ENCODE measurements at places on chromosomes 7 and 10.

DNA sequence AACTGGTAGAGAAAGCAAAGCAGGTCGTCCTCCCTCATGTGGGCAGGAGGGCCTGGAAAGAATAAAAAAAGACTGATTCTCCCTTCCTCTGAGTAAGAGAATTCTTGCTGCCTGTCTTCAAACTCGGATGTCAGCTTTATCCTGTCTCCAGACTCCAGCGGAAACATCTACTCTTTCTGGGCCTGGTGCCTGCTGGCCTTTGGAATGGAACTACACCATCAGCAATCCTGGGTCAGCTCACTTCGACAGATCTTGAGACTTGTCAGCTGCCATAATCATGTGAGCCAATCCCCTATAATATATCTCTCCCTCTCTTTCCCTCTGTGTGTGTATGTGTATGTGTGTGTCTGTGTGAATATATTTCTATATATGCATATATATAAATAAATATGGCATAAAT is 411.0 kb upstream of the DPP6 start:
- no peak for DNase-seq

- no peak for DNase-seq
Measured at GRCh38 chr10:68790476-68790875, 36.9 kb upstream of the STOX1 start.

DNA sequence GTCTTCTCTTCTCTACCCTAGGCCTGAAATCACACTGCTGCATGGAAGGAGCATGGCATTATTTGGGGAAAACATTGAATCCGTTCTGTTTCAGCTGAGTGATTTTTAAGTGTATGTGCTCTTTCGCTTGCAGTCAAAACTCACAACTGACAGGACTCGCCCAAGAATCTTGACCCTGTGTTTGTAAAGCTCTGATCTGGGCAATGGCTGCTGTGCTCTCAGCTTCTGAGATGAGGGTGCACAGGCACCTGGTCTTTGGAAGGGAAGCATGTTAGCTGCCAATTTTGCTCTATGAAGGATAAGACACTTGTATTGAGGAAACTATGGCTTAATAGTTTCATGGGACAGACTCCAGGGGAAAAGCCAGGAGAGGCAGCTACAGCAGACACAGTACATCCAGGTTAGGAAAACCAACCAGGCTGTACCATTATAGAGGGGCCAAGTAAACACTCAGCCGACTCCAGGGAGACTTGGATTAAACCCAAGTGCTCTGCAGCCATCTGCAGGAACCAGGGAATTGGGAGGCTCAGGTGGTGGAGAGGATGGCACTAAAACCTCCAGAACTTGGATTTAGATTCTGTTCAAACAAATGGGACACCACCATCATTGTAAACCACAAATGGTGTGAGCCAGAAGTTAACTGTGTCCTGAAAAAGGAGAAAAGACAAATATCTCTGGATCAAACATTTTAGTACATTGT is 43.3 kb downstream of the LYZL1 start:
- no peak for DNase-seq

DNA sequence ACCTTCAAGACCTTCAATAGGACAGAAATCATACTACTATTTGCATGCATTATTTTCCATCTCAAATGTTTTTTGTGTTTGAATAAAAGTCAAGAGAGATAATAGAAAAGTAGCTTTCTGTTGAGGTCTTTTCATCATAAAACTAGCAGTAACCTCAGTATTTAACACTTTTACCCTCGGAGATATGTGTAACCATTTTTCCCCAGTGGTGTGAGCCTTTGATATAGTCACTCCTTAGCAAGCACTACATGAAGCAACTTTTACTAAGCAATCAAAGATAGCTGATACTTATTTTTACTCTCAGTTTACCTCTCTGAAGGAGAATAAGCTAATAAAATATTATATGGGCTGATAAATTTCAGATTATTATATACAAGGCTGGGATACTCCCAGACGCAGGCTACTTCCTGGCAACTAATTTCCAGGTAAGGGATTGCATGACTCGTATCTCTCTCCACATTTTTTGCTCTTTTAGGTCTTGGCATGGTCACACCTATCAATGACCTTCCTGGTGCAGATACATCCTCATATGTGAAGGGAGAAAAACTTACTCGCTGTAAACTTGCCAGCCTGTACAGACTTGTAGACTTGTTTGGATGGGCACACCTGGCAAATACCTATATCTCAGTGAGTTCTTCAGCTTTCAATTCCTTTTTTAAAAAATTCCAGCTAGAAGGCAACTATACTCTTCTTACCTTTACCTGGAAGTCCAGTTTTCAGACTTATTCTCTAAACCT is 91.5 kb upstream of the MXI1 start:
- DNase-seq = no peak

- no peak for DNase-seq
Measured at GRCh38 chr10:119331061-119331460, 123.7 kb downstream of the GRK5 start.

DNA sequence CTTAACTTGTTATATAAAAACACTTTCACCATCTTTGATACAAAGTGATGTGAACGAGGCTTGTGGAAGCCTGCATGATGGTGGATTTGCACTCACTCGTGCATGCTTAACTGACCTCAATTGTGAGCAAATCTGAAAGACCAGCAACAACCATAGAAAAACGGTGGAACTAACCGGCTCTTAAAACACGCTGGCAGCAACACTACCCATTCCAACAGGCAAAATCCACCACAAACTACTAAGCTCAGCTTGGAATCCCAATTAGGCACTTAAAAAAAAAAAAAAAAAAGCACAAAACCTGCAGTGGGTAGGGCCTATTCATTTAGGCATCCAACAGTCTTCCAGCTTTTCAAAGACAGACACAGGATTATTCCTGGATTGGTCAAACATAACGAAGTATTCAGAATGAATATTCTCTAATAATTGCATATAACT is 1.8 kb downstream of the GDI2 start:
- DNase-seq = peak; percentile 42
